ENCODE measurements at places on chromosomes 1 and 21.

DNA sequence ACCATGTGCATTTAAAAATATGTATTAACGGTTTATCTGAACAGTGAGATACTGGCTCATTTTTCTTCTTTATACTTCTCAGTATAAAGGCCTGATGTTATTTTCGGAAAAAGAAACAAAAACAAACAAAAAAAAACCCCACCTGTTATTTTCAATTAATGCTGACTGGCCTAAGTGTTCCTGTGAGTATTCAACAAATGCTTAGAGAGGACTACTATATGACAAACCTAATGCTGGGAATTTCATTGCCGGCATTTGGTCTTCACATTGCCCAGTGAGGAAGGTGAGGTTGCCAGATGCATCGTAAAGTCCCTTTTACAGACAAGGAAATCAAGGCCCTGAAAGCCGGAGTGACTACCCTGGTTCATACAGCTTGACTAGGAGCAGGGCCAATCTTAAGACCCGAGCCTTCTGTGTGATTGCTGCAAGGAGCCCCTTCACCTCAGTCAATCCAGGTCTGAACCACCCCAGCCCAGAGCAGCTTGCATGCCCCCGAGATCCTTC, 599 bp downstream of the MRPL24 start:
- DNase-seq: no peak

DNA sequence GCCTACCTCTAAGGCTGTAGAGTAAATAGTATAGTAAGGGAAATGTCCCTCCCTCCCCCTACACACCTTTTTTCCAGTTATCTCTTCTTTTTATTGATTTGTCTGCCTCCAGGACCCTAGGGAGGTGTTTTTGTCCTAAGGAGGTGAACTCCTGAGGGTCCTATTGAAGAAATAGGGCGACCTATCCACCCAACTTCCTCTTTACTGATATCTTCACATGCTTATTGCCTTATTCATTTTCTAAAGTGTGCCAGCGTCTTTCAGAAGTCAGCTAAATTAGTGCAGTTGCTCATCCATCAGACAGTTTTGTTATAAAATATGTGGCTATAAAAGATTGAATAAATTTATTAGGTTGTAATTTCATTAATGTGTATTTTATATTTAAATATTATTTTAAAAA, 5.9 kb downstream of the BACH1 start:
- DNase-seq: no peak

DNA sequence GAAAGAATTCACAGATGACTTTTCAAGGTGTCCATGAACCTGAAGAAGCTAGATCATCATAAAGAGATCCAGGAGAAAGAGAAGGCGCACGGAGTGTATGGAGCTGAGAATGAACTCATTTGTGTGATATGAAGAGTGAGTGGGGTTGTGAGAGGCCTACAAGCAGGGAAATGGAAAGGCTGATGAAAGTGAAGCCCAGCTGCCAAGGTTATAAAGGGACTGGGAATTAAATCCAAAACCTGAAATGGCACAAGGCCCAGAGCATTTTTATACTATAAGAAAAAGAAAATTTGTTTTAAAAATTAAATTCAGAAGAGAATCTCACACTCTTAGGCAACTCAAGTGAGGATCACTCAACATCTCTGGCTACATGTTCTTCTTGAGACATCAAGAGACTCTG, 43.4 kb downstream of the HSD3B1 start:
- DNase-seq: no peak

GRCh38 chr1:94067196-94067595, 53.8 kb downstream of the ABCA4 start:
- no peak for DNase-seq

DNA sequence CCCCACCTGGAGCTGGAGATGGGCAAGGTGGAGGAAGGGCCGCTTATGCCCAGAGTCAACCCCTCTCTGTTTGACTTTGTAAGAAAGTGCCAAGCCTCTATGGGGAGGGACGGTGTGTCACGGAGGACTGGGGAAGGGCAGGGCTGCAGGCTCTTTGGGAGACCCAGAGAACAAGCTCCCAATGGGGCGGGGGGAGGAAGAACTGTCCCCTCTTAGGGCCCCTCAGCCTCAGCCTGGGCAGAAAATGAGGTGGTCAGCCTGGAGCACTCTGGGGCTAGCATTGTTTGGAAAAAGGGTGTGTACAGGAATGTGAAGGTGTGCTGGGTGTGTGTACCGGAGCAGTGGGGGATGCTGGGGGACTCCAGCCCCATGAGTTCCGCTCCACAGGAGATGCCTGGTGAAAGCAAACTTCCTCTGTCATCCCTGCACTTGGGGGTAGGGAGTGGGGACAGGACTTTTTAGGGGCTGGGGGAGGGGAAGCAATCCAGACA, 1.2 kb upstream of the INAVA start:
- no peak for DNase-seq

- DNase-seq: no peak
Observed at GRCh38 chr1:51750218-51750617, 128.3 kb downstream of the NRDC start.

GRCh38 chr1:30295674-30296073, 427.7 kb downstream of the MATN1 start:
- no peak for DNase-seq

GRCh38 chr21:28561772-28562171, 430.9 kb downstream of the LTN1 start:
- DNase-seq: no peak

- DNase-seq: no peak
Observed at GRCh38 chr1:155309423-155310021, 856 bp downstream of the FDPS start.

DNA sequence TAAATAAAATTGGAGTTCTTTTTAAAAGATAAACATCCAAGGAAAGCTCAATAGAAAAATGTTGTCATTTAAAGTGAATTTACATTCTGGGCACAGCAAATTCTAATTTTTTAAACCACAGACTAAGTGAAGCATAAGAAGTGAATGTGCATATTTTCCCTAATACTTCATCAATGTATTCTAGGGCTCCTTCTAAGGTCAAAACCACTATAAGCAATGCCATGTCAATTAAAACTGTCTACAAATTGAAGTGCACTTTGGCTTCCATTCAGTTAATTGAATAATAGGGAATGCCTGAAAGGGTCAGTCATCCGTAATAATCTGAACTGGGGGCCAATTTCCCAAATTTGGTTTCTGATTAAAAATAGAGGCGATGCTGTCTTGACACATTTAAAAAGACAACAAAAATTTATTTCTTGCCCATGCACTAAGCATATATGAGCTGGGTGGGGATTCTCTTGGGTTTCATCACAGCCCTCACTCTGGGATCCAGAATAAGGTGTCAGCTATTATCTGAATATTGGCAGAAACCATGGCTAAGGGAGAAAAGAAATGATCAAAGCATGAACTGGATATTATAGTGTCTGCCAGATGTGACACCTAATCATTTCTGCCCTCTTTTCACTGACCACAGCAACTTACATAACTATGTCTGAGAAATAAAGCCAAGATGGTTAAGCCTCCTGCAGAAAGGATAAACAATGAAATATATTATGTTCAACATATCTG, 660.6 kb upstream of the B3GALT2 start:
- DNase-seq: no peak

- DNase-seq: no peak
Observed at GRCh38 chr1:167270349-167271092, 49.8 kb downstream of the POU2F1 start.

DNA sequence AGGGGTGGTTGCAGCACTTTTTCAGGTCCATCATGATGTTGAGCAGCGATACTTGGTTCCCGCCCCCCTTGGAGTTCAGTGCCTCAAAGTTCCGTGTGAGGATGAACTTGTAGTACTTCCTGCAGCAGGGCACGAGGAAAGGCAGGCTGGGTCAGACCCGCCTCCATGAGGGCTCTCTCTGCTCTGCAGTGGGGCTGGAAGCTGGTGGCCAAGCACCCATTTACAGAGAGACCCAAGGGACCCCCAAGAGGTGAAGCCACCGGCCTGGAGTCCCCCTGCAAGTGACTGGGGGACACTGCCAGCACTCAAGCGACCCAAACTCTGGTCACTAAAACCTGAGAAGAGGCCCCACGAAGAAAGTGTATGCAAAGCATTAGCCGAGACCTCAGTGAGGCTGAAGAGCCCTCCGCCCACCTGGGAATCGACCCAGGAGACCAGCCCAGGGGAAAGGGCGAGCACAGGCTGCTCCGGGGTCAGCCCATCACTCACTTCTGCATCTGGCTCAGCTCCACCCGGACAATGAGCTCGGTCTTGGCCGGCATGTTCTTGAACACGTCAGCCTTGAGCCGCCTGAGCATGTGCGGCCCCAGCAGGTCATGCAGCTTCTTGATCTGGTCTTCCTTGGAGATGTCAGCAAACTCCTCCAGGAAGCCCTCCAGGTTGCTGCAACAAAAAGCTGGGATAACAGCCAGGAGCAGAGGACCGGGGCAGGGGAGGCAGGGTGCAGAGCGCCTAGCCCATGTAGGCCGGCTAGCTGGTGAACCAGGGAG, 45.2 kb downstream of the CHD5 start:
- DNase-seq: no peak

- no peak for DNase-seq
Observed at GRCh38 chr1:93186667-93187066, 6.1 kb downstream of the CCDC18 start.

- DNase-seq: no peak
Observed at GRCh38 chr1:211344152-211344618, 17.6 kb downstream of the TRAF5 start.

- DNase-seq: no peak
Observed at GRCh38 chr1:5404412-5405203, 587.6 kb downstream of the NPHP4 start.

GRCh38 chr1:34406377-34406776, 229.7 kb downstream of the C1orf94 start:
- DNase-seq: no peak

- no peak for DNase-seq
Observed at GRCh38 chr1:90782046-90782445, 64.9 kb upstream of the BARHL2 start.

GRCh38 chr21:34807146-34807880, 138.5 kb downstream of the CLIC6 start:
- DNase-seq: peak; percentile 82

GRCh38 chr1:1942753-1943656, 23.9 kb upstream of the TMEM52 start:
- no peak for DNase-seq

- DNase-seq: no peak
Observed at GRCh38 chr1:151325231-151325630, 2.0 kb downstream of the PI4KB start.

- DNase-seq: peak; percentile 40
Observed at GRCh38 chr1:54962612-54963395, 17.6 kb upstream of the TMEM61 start.

GRCh38 chr1:103949779-103950178, 200.1 kb downstream of the AMY1C start:
- no peak for DNase-seq

GRCh38 chr1:178155481-178156255, 61.8 kb downstream of the RASAL2 start:
- no peak for DNase-seq

DNA sequence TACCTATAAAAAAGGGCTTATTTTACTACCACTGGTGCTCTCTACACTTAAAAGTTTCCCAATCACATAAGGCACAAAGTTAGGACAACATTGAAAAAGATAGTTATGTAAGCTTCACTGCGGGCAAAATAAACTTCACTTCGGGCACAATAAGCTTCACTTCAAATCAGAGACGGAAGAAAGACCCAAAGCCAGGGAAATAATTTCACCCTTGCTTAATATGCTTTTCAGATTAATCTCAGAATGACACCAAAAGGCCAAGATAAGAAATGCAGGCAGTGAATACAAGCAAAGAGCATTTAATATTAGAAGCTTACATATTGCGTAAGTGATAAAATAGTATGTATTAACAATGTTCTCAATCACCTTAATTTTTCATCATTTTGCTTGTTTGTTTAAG, 444.2 kb downstream of the SETD4 start:
- DNase-seq: peak; percentile 7

DNA sequence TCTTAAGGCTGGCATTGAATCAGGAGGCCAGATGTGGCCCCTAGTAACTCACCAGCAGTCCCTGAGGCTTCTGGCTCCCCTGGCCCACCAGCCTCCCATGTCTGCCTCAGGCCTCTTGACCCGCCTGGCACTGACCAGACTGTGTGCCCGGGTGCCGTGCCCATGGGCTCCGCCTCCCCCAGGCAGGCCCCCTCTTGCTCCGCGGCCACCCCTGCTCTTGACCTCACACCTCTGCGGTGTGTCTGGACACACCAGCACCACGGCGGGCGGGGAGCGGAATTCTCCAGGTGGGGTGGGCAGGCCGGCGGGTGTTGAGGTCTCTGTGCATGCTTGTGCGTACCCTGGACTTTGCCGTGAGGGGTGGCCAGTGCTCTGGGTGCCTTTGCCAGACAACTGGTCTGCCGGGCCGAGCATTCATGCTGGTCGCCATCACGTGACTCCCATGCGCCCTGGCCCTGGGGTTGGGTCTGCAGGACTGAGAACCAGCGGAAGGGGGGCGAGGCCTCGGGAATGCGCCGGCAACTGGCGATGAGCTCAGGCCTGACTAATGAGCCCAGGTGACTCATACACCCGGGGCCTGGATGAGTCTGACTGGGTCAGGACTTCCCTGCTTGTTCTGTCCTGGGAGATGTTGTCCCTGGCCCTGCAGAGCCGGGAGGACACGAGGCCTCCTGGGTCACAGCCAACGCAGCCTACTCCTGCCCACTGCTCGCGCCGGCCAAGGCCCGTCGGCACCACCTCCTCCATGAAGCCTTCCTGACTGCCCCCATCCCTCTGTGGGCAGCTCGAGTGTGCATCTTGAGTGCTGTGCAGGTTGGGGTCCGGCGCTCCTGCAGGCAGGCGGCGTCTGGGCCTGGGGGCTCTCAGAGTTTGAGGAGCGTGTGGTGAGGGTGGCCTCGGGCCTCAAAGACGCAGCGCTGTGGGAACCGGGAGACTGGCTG, 22.6 kb downstream of the COL18A1 start:
- no peak for DNase-seq

DNA sequence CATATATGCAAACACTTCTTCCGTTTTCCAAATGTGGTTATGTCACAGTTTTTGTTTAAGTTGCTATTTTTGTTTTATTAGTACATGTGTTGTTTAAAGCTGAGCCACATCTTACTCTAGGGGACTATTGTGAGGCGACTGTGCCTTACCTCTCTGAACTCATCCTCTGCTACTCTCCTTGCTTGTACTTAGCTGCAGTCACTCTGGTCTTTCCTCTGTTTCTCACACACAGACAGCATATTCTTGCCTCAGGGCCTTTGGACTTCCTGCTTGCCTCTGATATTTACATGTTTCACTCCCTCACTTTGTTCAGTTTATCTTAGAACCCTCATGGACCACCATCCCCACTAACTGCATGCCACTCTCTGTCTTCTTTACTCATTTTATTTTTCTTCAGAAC, 101.1 kb downstream of the MACF1 start:
- DNase-seq: no peak
